ENCODE measurements at places on chromosomes 3 and 15.

- DNase-seq, result no peak
These were observed 230.7 kb downstream of the BBX start for GRCh38 chr3:107753494-107753893.

GRCh38 chr3:58388550-58389091 is 45.0 kb downstream of the PDHB start:
- DNase-seq, result no peak

GRCh38 chr3:78751266-78751665 is 1016.5 kb downstream of the ROBO1 start:
- no peak for DNase-seq

GRCh38 chr15:63392361-63393009 is 10.8 kb upstream of the CA12 start:
- no peak for DNase-seq

- DNase-seq, result no peak
These were observed 562.9 kb downstream of the MECOM start for GRCh38 chr3:169100616-169101015.

- no peak for DNase-seq
These were observed 68.8 kb upstream of the IL12A start for GRCh38 chr3:159919873-159920272.

GRCh38 chr15:63250312-63250965 is 27.0 kb upstream of the APH1B start:
- no peak for DNase-seq

DNA sequence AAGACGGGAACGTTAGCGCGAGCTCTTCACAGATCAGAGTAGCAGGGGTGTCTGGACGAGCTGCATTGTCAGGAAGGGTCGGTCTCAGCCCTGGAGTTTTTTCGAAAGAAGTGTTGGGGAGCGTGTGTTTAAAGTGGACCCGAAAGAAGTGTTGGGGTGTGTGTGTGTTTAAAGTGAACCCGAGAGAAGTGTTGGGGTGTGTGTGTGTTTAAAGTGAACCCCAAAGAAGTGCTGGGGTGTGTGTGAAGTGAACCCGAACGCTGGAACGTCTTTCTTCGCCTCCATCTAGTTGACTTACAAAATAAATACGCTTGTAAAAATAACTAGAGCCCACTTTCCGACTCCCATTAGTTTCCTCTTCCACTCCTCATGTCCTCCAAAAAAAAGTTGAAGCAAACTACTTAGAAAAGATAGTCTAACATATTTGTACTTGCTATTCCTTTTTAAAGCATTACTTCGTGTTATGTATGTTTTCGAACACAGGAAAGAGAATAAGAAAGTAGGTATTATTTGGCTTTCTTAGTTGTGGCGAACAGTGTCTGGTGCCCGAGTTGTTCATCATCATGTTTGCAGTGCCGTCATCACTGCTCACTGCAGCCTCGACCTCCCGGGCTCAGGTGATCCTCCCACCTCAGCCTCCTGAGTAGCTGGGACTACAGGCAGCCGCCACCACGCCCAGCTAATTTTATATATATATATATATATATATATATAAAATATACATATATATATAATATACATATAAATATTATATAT is 1.0 kb downstream of the LRCH3 start:
- DNase-seq, result no peak

- DNase-seq, result no peak
These were observed 83.9 kb downstream of the PPARG start for GRCh38 chr3:12372741-12373280.

- no peak for DNase-seq
These were observed 32.1 kb downstream of the ZNF592 start for GRCh38 chr15:84780492-84780891.

GRCh38 chr3:127217596-127218453 is 24.9 kb downstream of the PRR23E start:
- no peak for DNase-seq

GRCh38 chr3:43076857-43077256 is 29.0 kb downstream of the POMGNT2 start:
- no peak for DNase-seq

GRCh38 chr3:59621037-59621436 is 571.2 kb upstream of the CFAP20DC start:
- no peak for DNase-seq

- DNase-seq, result no peak
These were observed 51.5 kb downstream of the PGPEP1L start for GRCh38 chr15:98955961-98956723.

DNA sequence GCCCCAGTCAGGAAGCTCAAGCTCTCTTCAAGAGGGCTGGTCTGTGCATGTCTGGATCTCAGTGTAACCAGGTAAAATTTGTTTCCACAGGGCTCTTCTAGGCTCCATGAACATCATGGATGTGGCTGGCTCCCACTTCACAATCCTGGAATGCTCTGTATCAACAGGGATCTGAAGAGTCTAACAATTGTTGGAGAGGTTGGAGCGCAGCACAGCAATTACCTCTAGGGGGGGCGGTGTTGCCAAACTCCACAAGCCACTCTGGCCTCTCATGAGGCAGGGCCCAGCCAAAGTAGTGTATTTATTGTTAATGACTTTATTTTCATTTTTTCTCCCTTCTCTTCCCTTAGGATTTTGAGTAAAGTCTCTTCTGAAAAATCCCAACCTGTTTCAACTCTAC is 6.1 kb upstream of the EIF2B5 start:
- DNase-seq, result no peak

GRCh38 chr3:184498986-184499606 is 62.5 kb upstream of the EPHB3 start:
- no peak for DNase-seq

GRCh38 chr3:156575641-156576040 is 20.7 kb upstream of the SSR3 start:
- DNase-seq, result no peak

- DNase-seq, result no peak
These were observed 218.8 kb upstream of the CTNNB1 start for GRCh38 chr3:40980467-40980866.

- DNase-seq, result no peak
These were observed 461.9 kb upstream of the ONECUT1 start for GRCh38 chr15:53251996-53252395.

DNA sequence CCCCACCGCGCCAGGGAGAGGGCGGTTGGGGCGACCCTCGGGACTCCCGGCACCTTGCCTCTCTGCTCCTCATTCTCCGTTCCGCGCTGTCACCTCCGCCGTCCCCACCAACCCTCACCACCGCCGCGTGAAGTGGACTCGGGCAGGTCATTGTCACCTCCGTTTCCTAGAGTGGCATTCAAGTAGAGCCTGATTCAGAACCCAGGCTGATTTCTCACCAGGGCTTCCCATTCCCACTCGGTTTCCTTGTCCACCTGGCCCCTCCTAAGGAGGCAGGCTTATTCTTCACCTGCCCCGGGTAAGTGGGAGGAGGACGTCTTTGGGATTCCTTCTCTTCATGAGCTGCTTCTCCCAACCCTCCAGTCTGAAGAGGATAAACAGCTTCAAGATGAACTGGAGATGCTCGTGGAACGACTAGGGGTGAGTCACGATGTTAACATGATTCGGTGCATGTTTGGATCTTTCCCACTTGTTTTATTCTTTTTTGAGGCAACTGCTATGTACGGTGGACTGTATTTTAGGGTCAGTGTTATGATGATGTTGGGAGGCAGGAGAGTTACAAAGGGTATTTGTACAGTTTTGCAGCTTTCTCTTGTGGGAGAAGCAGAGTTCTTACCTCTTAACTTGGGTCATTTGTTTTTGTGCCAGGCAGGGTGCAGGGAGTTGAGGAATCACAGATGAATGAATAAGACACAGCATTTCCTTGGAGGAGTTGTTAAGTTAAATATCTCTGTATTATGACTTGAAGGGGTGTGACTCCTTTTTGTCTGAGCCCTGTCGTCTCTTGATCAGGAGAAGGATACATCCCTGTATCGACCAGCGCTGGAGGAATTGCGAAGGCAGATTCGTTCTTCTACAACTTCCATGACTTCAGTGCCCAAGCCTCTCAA is 692 bp downstream of the PSMD2 start:
- DNase-seq, result no peak

GRCh38 chr3:12993517-12994356 is 79.5 kb downstream of the IQSEC1 start:
- DNase-seq, result peak; percentile 24

- DNase-seq, result no peak
These were observed 46.7 kb downstream of the RFTN1 start for GRCh38 chr3:16466822-16467221.

- DNase-seq, result no peak
These were observed 1.0 kb upstream of the ZNF620 start for GRCh38 chr3:40504636-40505430.

DNA sequence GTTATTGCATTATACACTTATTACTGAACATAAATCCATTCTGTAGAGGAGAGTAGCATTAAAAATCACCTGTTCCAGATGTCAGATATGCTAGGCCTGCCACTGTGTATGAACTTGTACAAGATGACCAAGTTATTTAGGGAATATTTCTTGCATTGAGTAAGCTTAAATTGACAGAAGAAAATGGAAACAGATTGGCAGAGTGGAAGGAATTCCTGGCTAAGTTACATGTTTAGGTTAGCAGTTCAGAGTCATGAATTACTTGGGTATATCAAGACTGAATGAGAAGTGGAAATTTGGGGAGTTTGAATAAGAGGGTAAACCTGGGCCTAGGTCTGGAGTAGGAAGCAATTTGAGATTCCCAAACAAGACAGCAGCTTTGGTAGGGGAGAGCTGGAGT is 44.6 kb downstream of the ARHGAP31 start:
- DNase-seq, result no peak

GRCh38 chr15:74950078-74950908 is 6.3 kb downstream of the RPP25 start:
- DNase-seq, result peak; percentile 68

GRCh38 chr3:24019585-24019984 is 74.5 kb downstream of the NR1D2 start:
- no peak for DNase-seq

- DNase-seq, result no peak
These were observed 39.6 kb downstream of the MAP3K13 start for GRCh38 chr3:185402561-185402960.

DNA sequence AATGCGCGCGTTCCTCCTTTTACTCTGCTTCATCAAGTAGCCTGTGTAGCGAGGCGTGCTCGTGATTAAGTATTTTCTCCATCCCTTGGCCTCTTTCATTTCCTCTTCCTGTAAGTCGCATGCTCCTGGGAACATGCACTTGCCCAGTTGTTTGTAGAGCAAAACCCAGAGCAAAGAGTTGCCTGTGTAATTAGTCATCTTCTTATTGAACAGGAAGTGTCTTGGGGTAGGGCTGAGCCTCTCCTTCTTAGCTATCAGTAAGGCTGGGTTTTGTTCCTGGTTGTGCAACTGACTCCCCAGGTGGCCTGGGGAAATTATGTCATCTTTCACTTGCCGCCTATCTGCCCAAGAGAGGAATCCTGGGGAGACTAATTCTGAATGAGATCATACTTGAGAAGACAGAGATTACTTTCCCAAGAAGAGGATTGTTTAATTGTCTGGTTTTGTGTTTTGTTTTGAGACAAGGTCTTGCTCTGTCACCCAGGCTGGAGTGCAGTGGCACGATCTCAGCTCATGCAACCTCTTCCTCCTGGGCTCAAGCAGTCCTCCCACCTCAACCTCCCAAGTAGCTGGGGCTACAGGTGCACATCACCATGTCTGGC is 14.9 kb downstream of the LIPH start:
- no peak for DNase-seq

- no peak for DNase-seq
These were observed 17.0 kb upstream of the ACTC1 start for GRCh38 chr15:34812369-34812768.

DNA sequence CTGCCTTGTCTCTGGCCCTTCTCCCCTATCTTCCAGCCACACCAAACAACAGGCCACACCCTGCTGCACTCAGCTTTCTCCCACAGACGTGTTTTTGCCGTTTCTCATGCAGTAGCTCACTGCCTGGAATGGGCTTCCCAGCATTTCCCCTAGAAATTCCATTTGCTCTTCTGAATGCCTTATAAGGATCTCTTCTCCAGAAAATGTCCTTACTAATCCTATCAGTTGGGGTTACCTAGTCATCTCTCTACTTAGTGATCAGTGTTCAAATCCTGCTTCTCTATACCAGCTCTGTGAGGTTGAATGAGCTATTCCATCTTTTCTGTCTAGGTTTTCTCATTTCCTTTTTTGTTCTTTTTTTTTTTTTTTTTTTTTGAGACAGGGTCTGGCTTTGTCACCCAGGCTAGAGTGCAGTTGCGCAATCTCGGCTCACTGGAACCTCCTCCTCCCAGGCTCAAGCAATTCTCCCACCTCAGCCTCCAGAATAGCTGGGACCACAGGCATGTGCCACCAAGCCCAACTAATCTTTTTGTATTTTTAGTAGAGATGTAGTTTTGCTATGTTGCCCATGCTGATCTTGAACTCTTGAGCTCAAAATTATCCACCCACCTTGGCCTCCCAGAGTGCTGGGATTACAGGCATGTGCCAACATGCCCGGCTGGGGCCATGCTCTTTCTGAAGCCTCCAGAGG is 98.2 kb upstream of the CHD2 start:
- DNase-seq, result no peak

All from activated naive CD4-positive, alpha-beta T cell (primary cell).